ENCODE measurements at places on chromosomes 7 and 10. TPM values are rescaled to one million over a fixed set of nuclear protein-coding genes. Genes with fewer than 3 reads are reported as not detected.

Gene STAG3
- polyA plus RNA-seq, result 12.0 TPM

Gene NPS
- polyA plus RNA-seq, result not detected

Gene IL15RA
- polyA plus RNA-seq, result 2.1 TPM

Gene HMX3
- polyA plus RNA-seq, result not detected

Gene NCF1
- polyA plus RNA-seq, result 1.6 TPM

Gene MYL7
- 0.38 TPM for polyA plus RNA-seq

Gene ADRA2A
- polyA plus RNA-seq, result 3.4 TPM

Gene OR6B1
- polyA plus RNA-seq, result not detected

Gene VGF
- 0.09 TPM for polyA plus RNA-seq

Gene CPA4
- 0.44 TPM for polyA plus RNA-seq

Gene SEMA3C
- 31.7 TPM for polyA plus RNA-seq

Gene MTERF1
- 24.8 TPM for polyA plus RNA-seq

Gene PRKCQ
- polyA plus RNA-seq, result 14.2 TPM

Gene CCDC3
- polyA plus RNA-seq, result 11.4 TPM

Gene RAMP3
- 9.5 TPM for polyA plus RNA-seq

Gene DNAJC30
- 12.8 TPM for polyA plus RNA-seq

Gene IGFBP3
- 76.0 TPM for polyA plus RNA-seq
